Activated B cell treated with CpG ODN at 0.5 μM for 24 hours (primary cell): ENCODE measurements at places on chromosomes 3 and 15. TPM values are rescaled to one million over a fixed set of nuclear protein-coding genes. Genes with fewer than 3 reads are reported as not detected.

- no peak for DNase-seq
Observed at GRCh38 chr3:190131329-190131728, 10.6 kb upstream of the P3H2 start.

SLC25A36 gene
- total RNA-seq, result 40.4 and 45.7 TPM in 2 replicates

GRCh38 chr3:45182915-45183871 is 37.0 kb upstream of the CDCP1 start:
- no peak for DNase-seq

DNA sequence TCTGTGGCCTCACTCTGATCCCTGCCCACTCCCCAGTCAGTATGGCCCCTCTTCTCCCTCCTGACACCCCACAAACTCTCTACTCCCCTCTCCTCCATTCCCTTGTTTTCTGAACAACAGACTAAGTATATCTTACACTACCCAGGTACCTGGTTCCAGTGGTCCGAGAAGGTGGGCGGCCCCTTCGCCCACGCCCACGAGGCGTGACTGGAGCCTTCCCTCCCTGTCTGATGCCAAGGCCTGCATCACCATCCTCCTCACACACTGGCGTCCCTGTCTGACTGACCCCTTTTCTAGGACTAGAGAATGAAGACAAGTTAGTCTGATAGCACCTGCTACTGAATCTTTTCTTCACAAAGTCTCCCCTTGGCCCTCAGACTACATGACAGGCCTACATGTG is 50.0 kb downstream of the TUBGCP4 start:
- no peak for DNase-seq

CCDC39 gene
- total RNA-seq, result not detected in 2 replicates

LCTL gene
- not detected in 2 replicates for total RNA-seq

KCNH8 gene
- 1.3 and 1.5 TPM in 2 replicates for total RNA-seq

DNA sequence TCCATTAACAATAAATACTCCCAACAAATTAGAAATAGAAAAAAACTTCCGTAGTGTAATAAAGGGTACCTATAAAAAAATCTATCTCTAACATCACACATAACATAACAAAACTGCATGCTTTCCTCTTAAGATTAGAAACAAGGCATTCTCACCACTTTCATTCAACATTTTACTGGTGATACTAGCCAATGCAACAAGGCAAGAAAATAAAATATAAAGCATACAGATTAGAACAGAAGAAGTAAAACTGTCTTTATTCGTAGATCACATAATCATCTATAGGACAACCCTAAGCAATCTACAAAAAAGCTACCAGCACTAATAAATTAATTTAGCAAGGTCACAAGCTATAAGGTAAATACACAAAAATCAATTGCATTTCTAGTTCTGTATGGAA is 107.1 kb downstream of the PLD1 start:
- DNase-seq, result no peak

PLSCR5 gene
- not detected in 2 replicates for total RNA-seq

DNA sequence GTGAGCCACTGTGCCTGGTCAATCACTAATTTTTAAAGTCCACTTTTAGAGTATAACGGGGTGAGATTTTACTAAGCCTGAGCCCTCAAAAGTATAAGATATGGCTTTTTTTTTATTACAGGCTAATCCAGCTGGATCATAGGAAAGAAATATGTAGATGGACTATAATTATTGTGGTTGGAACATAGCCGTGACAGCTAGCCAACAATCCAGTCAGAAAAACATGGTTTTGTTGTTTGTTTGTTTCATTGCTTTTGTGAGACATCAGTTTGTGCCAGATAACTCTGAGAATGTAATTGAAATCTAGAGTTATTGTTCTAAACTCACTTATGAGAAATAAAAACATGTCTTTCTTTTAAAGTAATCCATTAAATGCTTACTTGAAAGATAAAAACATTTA is 37.3 kb upstream of the ATOSA start:
- DNase-seq, result no peak

- DNase-seq, result no peak
Observed at GRCh38 chr3:9102240-9102981, 139.1 kb upstream of the RAD18 start.

GRCh38 chr15:39979606-39980005 is 45.7 kb downstream of the EIF2AK4 start:
- DNase-seq, result no peak

SLC51B gene
- not detected in 2 replicates for total RNA-seq

- DNase-seq, result no peak
Observed at GRCh38 chr3:53153980-53154379, 7.0 kb upstream of the PRKCD start.

GRCh38 chr15:45331972-45332371 is 46.4 kb downstream of the GATM start:
- DNase-seq, result no peak

DNA sequence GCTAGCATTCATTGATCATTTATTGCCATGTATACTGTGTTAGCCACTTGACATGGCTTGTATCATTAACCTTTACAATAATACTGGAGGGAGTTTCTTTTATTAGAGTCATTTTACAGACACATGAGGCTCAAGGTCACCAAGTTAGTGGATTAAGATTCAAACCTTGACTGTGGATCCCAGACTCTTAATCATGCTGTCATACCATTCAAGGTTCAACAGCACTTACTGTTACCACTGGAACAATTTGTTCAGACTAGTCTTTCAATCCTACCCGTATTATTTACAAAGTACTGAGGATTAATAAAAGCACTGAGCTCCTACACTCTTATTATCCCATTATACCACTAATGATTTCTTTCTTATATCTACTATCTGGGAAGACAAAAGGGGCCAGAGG is 1.2 kb downstream of the COX17 start:
- no peak for DNase-seq

GRCh38 chr15:31338879-31339557 is 12.4 kb downstream of the KLF13 start:
- DNase-seq, result peak; percentile 40

LRTM1 gene
- not detected in 2 replicates for total RNA-seq

GOLGA8G gene
- total RNA-seq, result not detected in 2 replicates

GRCh38 chr3:128735287-128735686 is 9.3 kb downstream of the RAB7A start:
- no peak for DNase-seq

GRCh38 chr3:85576697-85577200 is 618.0 kb downstream of the CADM2 start:
- DNase-seq, result no peak

TRIM42 gene
- total RNA-seq, result not detected in 2 replicates

DUOXA1 gene
- total RNA-seq, result 0.15 and 0.33 TPM in 2 replicates

SLC2A2 gene
- total RNA-seq, result not detected in 2 replicates

- DNase-seq, result no peak
Observed at GRCh38 chr15:60204131-60204885, 193.5 kb downstream of the ANXA2 start.

PDCD7 gene
- total RNA-seq, result 29.3 and 30.7 TPM in 2 replicates
